ENCODE measurements at places on chromosomes 12 and 14.

GRCh38 chr12:76967181-76967885 is 88.5 kb upstream of the CSRP2 start:
- DNase-seq: no peak

GRCh38 chr14:100965296-100965695 is 61.8 kb upstream of the RTL1 start:
- no peak for DNase-seq

GRCh38 chr14:30002859-30003258 is 75.2 kb upstream of the PRKD1 start:
- DNase-seq: no peak

- DNase-seq: no peak
Measured at GRCh38 chr14:89232265-89233070, 184.6 kb downstream of the FOXN3 start.

DNA sequence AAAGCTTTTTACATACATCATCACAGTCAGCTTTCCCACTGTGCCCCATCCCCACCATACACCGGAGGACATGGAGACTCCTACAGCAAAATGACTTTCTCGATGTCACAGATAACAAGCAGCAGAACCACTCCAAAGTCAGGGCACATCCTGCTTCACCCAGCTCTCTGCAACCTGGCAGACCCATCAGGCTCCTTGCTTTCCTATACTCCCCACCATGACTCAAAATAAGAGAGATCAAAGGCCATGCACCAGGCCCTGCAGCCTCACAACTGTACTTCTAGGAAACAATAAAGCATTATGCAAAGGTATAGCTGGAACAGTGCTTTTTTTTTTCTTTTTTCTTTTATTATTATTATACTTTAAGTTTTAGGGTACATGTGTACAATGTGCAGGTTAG is 187.4 kb downstream of the DPF3 start:
- no peak for DNase-seq

DNA sequence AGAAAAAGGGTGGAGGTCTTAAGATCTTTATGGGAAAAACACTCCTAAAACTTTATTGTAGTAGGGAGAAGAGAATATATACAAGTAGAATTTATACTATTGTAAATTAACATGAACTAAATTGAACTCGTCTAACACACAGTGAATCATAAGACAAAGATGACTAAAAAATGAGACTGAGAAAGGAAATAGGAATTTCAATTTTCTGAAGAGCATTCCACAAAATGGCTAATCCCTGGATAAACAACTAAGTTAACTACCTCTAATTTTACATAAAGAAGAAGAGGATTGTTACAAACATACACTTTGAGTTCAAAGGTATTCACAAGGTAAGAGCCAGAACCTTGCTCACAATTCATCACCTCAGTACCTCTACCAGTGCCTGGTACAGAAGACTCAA is 2.0 kb downstream of the MAP4K5 start:
- DNase-seq: no peak

DNA sequence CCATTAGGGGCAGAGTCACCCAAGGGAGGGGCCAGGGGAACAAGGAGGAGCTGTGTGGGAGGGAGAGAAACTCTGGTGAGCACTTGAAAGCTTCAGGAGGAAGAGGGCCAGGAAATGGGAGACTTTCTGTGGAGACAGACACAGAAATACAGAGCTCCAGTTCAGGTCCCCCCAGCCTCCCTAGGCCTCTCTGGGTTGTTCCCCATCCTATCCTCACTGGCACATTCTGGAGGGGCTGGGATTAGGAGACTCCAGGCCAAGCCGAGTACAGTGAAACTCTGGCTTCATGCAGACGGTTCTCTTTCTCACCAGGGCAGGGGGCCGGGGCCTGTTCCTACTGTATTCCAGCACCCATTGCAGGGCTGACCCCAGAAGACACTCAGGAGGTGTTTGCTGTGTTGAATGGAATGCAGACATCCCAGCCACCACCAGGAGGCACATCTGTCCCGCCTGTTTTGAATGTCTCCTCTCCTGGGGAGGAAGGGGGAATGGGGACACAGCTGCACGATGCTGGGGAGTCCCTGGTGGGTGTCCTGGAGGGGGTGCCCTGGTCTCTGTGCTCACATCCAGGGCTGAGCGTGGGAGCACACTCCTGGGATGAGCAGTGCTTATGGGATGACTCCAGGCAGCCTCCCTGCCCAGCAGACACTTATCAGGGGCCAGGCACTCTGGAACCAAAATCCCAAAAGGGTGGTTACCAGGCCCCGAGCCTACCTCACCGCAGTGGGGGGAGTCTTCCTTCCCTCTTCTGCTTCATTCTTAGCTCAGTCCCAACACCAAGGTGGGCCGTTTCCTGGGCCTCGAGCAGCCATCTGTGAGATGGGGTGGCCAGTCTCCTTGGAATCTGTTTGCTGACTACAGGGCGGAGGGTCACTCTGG is 5.5 kb upstream of the KRT84 start:
- peak; percentile 43 for DNase-seq

DNA sequence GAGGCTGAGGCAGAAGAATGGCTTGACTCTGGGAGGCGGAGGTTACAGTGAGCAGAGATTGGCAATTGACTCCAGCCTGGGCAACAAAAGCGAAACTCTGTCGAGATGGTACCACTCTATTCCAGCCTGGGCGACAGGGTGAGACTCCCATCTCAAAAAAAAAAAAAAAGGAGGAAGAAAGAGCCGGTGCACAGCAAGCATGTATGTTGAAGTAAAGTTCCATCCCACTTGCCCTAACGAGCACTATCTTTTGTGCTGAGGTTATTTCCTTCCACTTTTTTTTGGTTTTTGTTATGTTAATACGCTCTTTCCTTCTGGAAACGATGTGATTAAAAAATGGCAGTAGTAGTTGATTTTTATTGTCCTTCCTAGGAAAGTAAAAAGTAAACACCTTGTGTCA is 19.5 kb upstream of the GOLGA5 start:
- no peak for DNase-seq
